Immature natural killer cell (primary cell): ENCODE measurements at places on chromosomes 11 and 22. TPM values are rescaled to one million over a fixed set of nuclear protein-coding genes. Genes with fewer than 3 reads are reported as not detected.

GRCh38 chr11:94968334-94968958 lies 4.9 kb downstream of the CWC15 start:
- H3K36me3 ChIP-seq = peaks cover 50% of the 10 kb centered on the region
- H3K27me3 ChIP-seq = no peaks in the 10 kb centered on the region
- no peak overlapping the region for H3K4me3 ChIP-seq
- peaks cover 37% of the 10 kb centered on the region for H3K4me1 ChIP-seq
- no peak for DNase-seq

- peak overlapping the region; percentile 45 for H3K4me3 ChIP-seq
- H3K27ac ChIP-seq = peak overlapping the region; percentile 13
- H3K36me3 ChIP-seq = no peaks in the 10 kb centered on the region
- peaks cover 15% of the 10 kb centered on the region for H3K4me1 ChIP-seq
- DNase-seq = no peak
These were observed 22.9 kb downstream of the KCNQ1 start for GRCh38 chr11:2467695-2468055.

Gene CCDC88B
- polyA plus RNA-seq = 86.7 TPM

Gene OR5A1
- not detected for polyA plus RNA-seq

GRCh38 chr11:12704049-12704448 lies 29.8 kb downstream of the TEAD1 start:
- H3K36me3 ChIP-seq = no peaks in the 10 kb centered on the region
- H3K27me3 ChIP-seq = peaks cover 3% of the 10 kb centered on the region
- DNase-seq = no peak
- H3K27ac ChIP-seq = no peak overlapping the region

DNA sequence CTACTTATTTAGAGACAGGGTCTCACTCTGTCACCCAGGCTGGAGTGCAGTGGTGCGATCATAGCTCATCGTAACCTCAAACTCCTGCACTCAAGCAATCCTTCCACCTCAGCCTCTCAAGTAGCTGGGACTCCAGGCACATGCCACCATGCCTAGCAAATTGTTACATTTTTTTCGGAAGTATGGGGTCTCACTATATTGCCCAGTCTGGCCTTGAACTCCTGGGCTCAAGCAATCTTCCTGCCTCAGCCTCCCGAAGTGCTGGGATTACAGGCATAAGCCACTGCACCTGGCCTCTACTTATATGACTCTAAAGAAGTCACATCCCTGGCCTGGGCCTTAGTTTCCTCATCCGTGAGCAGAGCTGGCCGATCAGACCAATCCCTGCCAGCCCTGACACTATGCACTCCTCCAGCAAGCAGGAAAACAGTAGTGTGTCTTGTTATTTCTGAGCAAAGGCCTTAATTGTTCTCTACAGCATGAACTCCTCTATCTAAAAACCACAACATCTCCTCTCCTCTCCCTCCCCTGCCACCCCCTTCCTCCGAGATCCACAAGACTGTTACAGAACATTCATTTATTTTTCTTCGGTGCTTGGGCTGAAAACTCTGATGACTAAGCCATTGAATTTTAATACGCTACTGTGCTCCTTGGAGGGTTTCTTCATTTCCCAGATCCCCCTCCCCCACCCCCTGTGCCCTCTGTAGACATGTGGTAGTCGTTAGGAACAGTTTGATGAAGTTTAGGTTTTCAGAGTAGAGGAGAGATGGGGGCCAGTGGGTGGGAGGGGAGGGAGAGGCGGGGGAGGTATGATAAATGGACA lies 91.5 kb downstream of the ABTB2 start:
- H3K27ac ChIP-seq = no peak overlapping the region
- H3K27me3 ChIP-seq = no peaks in the 10 kb centered on the region
- no peak overlapping the region for H3K4me3 ChIP-seq
- no peak for DNase-seq

Gene OR2AG1
- polyA plus RNA-seq = not detected

Gene FGF19
- not detected for polyA plus RNA-seq

Gene WBP2NL
- 0.62 TPM for polyA plus RNA-seq

DNA sequence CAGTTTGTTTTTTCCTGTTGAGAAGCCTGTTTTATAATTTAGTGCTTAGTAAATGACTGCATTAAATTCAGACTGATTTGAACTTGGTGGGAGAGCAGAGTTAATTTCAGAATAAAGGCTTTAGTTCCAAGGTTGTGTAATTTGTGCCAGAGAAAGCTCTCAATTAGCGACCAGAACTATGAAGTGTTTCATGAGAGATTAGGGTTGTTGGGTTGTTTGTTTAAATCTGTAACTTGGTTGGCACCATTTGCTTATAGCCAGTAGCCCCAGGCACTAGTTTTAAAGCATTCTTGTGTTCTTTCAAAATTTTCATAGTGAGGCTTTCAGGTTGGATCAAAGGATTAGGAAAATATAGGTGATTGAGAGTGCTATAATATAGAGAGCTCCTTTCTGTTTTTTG lies 25.5 kb downstream of the UVRAG start:
- DNase-seq = no peak
- peaks cover 5% of the 10 kb centered on the region for H3K36me3 ChIP-seq
- H3K4me1 ChIP-seq = peaks cover 33% of the 10 kb centered on the region
- no peaks in the 10 kb centered on the region for H3K27me3 ChIP-seq
- H3K27ac ChIP-seq = no peak overlapping the region
- H3K4me3 ChIP-seq = no peak overlapping the region

DNA sequence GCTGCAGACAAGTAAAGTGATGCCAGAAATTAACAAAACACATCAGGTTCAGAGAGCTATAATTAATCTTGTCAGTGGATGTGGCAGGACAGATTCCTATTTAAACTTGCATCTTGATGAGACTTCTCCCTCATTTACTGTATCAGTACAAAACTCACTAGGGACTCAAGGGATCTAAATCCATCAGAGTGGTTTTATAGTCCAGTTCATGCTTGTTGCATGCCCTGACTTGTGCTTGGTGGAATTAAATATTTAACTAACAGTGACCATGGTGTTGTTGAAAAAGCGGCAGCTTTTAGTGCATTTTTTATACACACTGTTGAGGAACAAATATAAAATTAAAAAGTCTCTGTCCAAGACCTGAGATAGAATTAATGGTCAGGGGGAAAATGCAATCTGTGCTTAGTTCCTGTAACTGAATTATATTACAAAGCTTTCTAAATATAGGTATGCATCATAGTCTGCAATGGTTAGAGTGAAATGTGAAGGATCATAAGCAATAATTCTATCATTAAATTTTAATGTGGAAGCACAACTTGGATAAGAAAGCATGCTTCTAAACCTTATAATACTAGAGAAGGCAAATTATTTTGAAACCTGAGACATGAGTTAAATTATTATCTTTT lies 1475.5 kb upstream of the TENM4 start:
- no peaks in the 10 kb centered on the region for H3K36me3 ChIP-seq
- H3K27me3 ChIP-seq = no peaks in the 10 kb centered on the region
- no peaks in the 10 kb centered on the region for H3K4me1 ChIP-seq
- no peak overlapping the region for H3K4me3 ChIP-seq
- no peak overlapping the region for H3K27ac ChIP-seq

Gene PAMR1
- not detected for polyA plus RNA-seq

GRCh38 chr11:64638829-64639228 lies 47.8 kb downstream of the SLC22A12 start:
- no peak for DNase-seq
- H3K4me3 ChIP-seq = peak overlapping the region; percentile 40
- no peak overlapping the region for H3K27ac ChIP-seq
- H3K4me1 ChIP-seq = peaks cover 20% of the 10 kb centered on the region
- no peaks in the 10 kb centered on the region for H3K36me3 ChIP-seq
- peaks cover 1% of the 10 kb centered on the region for H3K27me3 ChIP-seq

GRCh38 chr11:13216019-13216710 lies 61.4 kb upstream of the BMAL1 start:
- H3K27me3 ChIP-seq = no peaks in the 10 kb centered on the region
- H3K4me3 ChIP-seq = no peak overlapping the region
- DNase-seq = no peak
- H3K27ac ChIP-seq = no peak overlapping the region
- H3K4me1 ChIP-seq = no peaks in the 10 kb centered on the region
- no peaks in the 10 kb centered on the region for H3K36me3 ChIP-seq

DNA sequence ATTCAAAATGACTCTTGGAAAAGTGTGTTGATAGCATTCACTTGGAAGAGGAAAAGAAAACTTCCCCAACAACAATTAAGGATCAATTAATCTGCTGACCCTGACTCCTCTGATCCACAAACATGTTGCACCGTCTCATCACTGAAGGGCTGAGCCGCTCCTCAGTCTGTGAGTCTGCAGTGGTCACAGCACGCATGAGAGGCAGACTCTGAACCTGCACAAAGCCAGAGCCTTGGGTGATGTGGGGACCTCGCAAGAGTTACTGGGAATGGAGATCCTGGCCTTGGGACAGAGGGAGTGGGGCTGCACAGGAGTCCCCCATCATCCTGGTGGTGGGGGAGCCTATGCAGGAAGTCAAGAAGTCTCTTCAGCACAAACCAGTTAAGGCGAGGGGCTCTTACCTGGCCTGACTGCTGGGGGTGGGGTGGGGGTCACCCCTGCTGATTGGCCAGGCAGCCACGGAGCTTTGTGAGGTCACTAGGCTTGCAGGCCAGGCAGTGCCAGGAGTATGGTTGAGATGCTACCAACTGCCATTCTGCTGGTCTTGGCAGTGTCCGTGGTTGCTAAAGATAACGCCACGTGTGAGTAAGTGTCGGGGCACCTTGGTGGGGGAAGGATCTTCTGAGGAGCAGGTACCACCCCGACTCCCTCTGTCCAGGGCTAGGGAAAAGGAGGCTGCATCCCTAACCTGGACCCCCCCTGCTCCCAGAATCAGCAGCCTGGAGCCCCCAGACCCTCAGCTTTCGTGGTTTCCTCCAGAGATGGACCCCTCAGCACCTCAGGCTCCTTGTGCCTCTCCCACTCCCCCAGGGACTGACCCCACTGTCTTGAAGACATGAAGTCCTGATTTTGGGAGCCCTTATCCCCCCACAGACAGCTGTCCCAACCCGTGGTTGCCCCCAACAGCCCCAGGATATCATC lies at the start of gene ACR:
Gene ACR (plus strand): TSS at position 477 of the 921 bp plus-strand sequence. CDS start 32 bp downstream, at position 509.
- H3K27me3 ChIP-seq = peaks cover 2% of the 10 kb centered on the region
- DNase-seq = no peak
- no peak within 1 kb of the TSS for H3K4me3 ChIP-seq
- no peak within 1 kb of the TSS for H3K27ac ChIP-seq
- H3K4me1 ChIP-seq = no peaks in the 10 kb centered on the region

DNA sequence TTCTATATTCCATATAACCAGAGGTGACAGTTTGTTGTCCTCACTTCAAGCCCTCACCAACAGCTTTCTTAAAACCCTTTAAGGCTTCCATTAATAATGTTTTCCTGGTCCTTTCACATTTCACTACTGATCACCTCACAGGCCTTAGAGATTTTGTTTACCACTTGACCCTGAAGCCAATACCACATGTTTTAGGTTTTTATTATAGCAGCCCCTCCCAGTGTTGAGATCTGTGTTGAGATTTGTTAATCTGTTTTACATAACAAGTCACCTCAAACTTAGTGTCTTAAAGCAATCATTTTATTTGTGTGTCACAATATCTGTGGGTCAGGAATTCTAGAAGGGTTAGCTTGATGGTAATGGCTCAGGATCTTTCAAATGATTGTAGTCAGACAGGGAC lies 49.9 kb downstream of the FAR1 start:
- H3K4me1 ChIP-seq = peaks cover 27% of the 10 kb centered on the region
- H3K4me3 ChIP-seq = peak overlapping the region; percentile 57
- H3K27ac ChIP-seq = peak overlapping the region; percentile 65
- peak; percentile 30 for DNase-seq

Gene NPTXR
- polyA plus RNA-seq = 0.59 TPM

DNA sequence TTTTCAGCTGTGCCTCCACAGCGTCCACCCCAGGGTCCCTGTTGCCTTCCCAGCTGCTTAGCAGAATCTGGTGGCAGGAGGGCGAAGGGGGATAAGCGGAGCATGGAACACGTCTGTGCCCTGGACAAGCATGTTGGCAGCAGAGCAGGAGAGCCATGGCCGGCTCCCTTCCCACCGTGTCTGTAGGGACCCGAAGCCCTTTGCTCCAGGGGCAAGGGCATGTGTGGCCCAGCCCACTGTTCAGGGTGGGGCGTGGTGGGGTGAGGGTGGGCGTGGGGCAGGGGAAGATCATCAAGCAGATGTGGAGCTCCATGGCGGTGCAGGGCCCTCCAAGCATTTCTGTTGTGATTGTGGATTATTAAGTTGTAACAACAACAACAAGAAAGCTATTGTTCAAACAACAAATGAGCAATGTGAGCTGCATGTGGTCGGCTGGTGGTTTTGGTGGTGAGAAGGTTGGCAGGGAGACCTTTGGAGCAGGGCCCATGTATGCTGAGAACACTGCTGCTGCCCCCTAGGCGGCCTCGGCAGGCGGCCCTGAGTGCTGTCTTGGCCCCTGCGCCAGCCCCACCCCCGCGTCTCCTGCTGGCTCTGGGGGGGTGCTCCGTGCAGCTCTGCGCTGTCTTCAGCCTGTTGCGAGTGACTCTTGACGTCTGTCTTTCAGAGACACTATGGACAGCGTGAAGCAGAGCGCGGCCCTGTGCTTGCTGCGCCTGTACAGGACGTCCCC lies 50.9 kb downstream of the AP2A2 start:
- H3K4me3 ChIP-seq = no peak overlapping the region
- DNase-seq = peak; percentile 34
- H3K27ac ChIP-seq = peak overlapping the region; percentile 73

GRCh38 chr22:22698263-22698750 lies 53.9 kb downstream of the GGTLC2 start:
- peaks cover 13% of the 10 kb centered on the region for H3K4me1 ChIP-seq
- DNase-seq = no peak
- H3K4me3 ChIP-seq = no peak overlapping the region
- no peaks in the 10 kb centered on the region for H3K36me3 ChIP-seq

Gene MUC5B
- not detected for polyA plus RNA-seq

GRCh38 chr11:63564784-63565350 lies 1.7 kb upstream of the PLAAT2 start:
- H3K36me3 ChIP-seq = no peaks in the 10 kb centered on the region
- H3K27me3 ChIP-seq = peaks cover 9% of the 10 kb centered on the region
- H3K4me3 ChIP-seq = peak overlapping the region; percentile 32

DNA sequence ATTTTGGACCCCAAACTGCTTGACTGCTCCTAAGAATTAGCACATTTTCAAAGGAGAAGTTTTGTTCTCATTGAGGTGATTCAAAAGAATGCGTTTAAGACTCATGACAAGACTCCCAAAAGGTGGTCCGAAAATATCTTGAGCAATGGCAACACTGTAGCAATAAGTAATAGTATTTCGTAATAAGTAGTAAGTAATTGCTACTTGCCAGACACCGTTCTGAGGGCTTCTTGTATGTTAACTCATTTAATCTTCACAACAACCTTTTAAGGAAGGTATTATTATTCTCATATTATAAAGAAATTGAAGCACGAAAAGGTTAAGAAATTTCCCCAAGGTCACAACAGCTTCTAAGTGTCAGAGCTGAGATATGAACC lies 184.0 kb upstream of the SORL1-AS1 start:
- peaks cover 13% of the 10 kb centered on the region for H3K36me3 ChIP-seq
- no peak for DNase-seq
- no peaks in the 10 kb centered on the region for H3K27me3 ChIP-seq
- no peak overlapping the region for H3K27ac ChIP-seq
